Liver (tissue), 10 donors: ENCODE measurements at places on chromosomes 12 and 14. TPM values are rescaled to one million over a fixed set of nuclear protein-coding genes. Genes with fewer than 3 reads are reported as not detected.

DNA sequence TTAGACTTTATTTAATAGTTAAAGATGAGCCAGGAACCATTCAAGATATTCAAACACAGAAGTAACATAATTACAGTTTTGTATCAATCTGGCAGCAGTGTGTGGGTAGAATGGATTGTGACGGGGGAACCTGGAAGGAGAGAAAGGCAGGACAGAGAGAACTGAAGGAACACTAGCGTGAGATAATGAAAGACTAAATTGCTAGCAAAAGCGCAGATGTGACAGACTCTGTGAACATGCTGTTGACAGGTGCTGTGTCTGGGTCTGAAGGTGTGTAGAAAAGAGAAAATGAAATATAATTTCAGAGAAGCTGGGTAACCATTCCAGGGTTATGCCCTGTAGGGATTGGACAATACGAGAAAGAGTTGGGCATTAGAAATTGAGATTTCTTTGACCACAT, 372.3 kb downstream of the SYT1 start:
- no peak for DNase-seq

- no peak for DNase-seq
Observed at GRCh38 chr12:4700621-4701026, 19.6 kb upstream of the GALNT8 start.

DNA sequence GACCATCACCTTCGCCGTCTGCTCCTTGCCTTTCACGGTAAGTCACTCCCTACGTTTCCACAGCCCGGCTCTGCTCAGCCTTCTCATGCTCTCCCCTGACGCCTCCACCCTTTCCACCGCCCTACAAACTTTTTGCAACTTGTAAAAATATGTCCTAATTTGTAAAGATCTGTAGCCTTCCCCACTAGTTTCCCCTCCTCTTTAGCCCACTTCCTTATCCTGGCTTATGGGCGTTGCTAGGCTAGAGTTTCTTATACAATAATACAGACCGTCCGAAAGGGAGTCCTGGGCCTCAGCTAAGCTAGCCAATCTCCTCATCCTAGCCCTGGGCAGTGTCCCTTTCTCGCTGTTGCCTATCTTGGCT, 1.2 kb downstream of the PTGER2 start:
- no peak for DNase-seq

DNA sequence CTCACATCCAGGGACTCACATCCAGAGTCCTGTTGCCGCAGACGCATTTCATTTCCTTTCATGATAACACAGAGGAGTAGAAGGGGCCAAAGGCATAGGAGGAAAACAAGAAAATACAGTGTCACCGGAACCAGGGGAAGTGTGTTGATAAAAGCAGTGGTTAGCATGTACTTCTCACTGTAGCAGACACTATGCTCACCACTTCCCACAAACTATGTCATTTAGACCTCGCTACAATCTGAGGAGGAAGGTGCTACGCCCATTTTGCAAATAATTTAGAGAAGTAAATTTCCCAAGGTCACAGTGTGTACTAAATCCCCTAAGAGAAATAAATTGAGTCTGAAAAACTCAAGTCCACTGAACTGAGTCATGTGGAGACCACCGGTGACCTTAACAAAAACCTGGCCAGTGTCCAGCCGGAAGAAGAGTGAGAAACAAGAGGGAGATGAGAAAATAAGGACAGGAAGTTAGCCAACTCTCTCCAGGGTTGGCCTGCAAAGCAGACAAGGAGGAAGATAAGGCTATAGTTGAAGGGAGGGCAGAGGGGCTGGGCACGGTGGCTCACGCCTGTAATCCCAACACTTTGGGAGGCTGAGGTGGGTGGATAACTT, 25.8 kb upstream of the TMCC3 start:
- DNase-seq = no peak

- DNase-seq = no peak
Observed at GRCh38 chr14:95507174-95507573, 9.3 kb downstream of the SYNE3 start.

The SLC25A47 gene
- 23.7 TPM for total RNA-seq

The TPCN1 gene
- 11.1 TPM for total RNA-seq

The TDP1 gene
- 10.6 TPM for total RNA-seq

The CLEC4D gene
- total RNA-seq = 0.67 TPM
